NCI-H187 (cell line): ENCODE measurements at places on chromosomes 13 and 19.

DNA sequence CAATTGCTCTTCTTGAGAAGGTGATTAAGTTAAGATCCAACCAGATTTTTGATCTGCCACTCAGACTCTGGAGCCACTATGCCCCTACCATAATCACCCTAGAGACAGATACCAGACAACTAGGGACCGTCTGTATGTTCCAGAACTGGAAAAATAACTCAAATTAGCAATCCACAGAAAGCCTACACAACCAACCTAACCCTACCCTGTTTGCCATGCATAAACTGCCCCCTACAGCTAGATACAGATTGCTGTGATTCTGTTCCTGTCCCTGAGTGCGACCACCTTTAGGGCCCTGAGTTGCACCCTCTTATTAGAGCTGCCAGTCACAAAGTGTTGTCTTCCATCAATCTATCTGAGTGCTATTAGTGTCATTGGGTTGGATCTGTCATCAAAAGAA lies 929.8 kb upstream of the SLITRK1 start:
- DNase-seq, result no peak

- no peak for DNase-seq
These were observed 9.1 kb downstream of the ZNF100 start for GRCh38 chr19:21758296-21758695.

DNA sequence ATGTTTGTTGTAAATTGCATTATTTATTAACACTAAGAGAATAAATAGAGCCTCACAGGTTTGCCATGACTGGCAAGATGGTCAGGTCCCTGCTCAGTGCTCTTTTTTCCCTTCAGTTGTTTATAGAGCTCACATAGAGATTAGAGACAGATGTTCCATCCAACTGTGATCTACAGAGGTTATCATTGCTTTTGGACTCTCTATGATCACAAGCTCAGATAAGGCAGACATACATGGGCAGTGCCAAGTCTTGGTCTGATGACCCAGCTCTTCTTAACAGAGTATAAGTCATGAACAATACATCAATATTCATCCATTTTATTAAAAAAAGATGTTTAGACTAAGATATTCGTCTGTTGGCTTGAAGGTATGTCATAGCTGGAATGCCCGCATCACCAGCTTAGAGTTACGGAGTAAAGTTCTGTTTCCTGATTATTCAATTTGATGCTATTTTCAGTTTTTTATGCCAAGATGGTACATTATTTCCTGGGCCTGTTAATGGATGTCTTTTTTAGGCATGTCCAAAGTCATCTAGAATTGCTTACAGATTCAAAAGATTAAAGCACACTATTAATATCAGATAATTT lies 729.8 kb upstream of the SLC10A2 start:
- DNase-seq, result no peak

GRCh38 chr13:61727767-61728166 lies 312.1 kb upstream of the PCDH20 start:
- no peak for DNase-seq

DNA sequence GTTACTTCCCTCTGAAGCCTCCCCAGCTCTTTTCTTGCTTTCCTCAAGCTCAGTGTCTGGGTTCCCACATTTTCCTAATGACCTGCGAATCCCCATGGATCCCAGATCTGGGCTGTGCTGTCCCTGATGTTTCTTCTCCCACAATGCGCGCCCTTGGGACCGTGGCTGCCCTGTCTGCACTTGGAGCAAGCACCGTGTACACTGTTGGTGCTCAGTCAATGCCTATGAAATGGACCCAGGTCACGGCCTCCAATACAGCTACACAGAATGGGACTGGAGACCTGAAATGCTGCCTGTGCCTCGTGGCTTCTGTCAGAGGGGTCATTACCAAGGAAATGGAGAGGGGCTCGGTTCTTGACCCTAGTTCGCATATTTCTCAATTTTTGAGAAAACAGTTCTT lies 160.1 kb upstream of the SOX1 start:
- no peak for DNase-seq

GRCh38 chr13:28679628-28680027 lies 20.7 kb downstream of the POMP start:
- DNase-seq, result no peak

DNA sequence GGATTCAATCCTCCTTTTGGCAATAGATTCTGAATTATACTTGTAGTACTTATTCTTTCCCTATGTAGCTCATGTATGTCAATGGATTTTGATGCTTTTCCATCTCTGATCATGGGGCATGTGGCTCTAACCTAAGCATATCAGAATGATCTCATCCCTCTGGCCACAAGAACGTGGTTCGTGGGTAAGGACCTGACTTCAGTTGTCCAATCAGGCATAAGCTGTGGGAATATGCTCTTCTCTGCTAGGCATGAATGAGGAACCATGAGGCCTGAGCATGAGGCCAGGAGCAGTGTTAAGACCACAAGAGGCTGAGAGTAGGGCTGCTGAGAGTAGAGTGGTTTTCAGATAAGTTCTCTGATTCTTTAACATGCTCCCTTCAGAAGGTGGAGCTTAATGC lies 292.4 kb upstream of the TSHZ3 start:
- no peak for DNase-seq

DNA sequence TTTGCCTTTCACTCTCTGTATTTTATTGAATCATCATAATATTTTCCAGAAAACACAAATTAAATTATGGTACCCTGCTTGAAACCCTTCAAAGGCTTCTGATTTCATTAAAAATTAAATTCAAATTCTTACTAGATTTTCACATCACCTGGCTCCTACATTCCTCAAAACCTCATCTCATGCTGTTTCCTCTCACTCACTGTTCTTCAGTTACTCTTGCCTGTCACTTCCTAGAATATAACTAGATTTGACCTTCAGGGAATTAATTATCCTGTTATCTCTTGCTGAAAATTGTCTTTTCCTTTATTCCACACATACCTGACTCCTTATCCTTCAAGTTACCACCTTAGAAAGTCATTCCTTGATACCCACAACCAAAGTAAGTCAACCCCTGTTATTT lies 2294.7 kb downstream of the PCDH9 start:
- DNase-seq, result no peak

- DNase-seq, result no peak
These were observed 1.7 kb upstream of the PNKP start for GRCh38 chr19:49869009-49869483.

DNA sequence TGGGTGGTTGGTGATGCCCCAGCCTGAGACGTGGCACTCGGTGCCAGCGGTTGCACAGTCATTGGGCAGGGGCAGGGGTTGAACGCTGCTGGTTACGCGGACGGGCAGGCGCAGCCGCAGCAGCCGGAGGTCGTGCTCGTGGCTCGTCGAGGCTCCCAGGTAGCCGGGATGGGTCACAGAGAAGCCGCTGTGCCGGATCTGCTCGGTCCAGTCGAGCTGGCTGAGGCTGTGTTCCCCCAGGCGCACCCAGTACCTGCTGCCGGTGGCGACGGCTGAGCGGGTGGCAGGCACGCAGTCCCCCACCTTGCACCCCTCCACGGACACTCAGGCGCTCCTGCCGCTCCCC lies 2.9 kb downstream of the KLK12 start:
- no peak for DNase-seq

DNA sequence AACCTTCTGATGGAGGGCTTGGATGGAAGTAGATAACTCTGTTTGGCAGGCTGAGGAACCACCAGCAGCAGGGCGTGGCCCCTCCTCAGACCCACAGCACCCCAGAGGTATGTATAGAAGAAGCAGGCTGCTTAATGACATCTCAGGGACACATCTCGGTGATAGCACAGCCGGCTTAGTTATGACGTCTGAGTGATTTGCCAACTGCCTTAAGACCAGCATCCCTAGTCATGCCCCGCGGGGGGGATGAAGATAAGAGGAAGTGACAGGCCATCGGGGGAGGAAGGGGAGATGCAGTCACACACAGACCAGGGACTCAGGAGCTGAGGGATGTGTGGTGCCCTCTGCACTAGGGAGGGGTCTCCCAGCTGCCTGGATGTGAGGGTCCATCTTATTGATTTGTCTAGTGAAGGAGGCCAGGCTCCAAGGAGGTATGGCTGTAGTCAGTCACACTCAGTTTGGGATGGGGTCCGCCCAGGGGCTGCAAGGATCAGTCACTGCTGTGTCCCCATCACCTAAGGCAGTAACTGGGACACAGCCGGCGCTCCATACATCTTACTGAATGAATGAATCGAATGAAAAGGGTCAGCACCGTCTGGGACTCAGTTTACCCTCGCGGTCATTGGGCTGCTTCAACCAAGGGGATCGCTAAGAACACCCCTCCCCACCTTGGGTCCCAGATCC lies 19.2 kb upstream of the ERCC1 start:
- no peak for DNase-seq

GRCh38 chr13:24035411-24035810 lies 125.1 kb upstream of the SPATA13 start:
- no peak for DNase-seq

- no peak for DNase-seq
These were observed 5.5 kb downstream of the BRSK1 start for GRCh38 chr19:55289117-55289796.

- no peak for DNase-seq
These were observed 12.2 kb upstream of the CACNG6 start for GRCh38 chr19:53978975-53979801.

DNA sequence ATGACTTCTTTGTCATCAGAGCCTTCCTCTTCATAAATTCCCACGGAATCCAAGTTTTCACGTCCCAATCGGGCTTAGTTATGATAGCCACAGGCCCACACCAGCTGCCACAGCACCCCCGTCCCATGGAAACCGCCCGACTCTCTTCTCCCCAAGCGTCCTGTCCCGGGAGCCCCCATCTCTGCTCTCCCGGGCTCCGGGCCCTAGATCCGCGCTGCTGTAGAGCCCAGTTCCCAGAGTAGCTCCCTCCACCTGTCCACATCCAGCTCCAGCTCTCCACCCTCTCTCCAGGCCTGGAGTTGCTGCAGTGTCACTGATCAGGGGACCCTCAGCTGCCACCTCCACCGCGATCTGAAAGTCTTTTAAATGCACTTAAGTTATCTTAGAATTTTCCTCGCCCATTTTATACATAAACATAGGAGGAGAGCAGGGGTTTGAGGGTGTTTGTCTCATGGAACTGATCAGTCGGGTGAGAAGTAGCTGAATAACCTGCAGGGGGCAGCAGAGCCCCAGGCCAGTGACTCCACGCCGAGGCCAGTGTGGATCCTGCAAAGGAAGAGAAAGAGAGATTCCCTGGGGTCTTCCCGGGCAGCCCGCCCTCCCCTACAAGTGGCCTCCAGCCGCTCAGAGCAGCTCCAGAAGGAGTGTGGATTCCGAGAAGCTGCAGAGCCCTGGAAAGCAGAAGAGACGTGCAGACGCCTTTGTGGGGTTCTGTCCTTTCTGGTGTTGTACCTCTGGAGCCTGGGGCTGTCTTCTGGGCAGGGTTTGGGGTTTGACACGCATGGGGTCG lies 1.1 kb upstream of the ZNF763 start:
- DNase-seq, result no peak

DNA sequence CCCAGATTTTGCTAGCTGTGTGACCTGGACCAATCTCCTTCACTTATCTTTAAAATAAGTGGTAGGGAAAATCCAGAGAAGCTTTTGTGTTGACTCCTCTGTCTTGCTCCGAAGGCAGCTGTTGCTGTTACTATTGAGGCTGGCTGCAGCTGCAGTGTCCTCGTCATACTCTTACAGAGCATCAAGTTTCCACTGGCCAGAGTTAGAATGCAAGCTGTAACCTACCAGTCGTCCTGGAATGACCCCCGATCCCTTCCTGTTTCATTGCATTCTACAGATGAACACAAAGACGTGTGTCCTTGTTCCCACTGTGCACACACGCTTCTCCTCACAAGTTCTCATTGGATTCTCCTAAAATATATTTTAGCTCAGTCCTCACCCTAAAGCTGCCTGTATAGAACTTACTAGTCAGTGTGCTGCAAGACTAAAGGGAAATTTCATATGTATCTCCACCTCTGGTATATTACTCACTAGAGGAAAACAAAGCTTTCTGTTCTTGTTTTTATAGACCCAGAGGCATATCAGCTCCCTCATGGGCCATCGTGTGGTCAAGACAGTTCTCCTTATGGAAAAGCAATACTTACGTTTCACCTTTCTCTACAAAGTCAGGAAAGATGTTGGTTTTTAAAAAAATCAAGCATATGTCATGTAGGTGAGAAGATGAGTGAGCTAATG lies 589.8 kb downstream of the LMO7 start:
- DNase-seq, result no peak

DNA sequence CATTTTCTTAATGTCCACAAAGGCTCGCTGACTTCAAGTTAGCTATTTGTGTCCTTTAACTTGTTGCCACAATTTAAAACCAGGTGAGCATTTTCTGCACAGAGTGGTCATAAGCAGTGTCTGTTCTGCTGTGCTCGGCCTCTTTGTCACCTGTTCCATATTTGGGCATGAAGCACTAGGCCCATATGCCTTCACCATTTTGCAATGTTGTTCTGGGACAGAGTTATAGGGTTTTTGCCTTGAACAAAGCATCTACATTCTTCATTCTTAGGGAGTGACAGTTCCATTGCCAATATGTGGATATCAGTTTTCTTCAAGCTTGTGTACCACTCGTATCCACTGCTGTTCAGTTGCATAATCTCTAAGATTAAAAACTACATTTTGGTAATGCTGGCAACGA lies 56.1 kb downstream of the LRCH1 start:
- no peak for DNase-seq

DNA sequence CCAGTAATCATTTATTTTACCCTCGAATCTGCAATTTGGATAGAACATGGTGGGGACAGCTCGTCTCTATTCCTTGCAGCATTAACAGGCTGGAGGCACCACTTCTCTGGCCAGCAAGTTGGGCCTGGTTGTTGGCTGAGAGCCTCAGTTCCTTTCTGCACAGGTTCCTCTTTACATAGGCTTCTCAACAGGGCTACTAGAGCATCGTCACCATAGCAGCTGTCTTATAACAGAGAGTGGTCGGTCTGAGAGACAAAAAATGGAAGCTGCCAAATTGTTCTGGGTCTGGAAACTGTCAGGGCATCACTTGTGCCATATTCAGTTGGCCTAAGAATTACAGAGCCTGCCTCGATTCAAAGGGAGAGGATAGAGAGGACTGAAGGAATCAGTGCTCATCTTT lies 86.7 kb downstream of the DNAJC15 start:
- DNase-seq, result no peak

GRCh38 chr13:85461621-85462020 lies 337.6 kb downstream of the SLITRK6 start:
- DNase-seq, result no peak

- DNase-seq, result no peak
These were observed 38.6 kb downstream of the LIG4 start for GRCh38 chr13:108176685-108177274.

GRCh38 chr19:57688011-57688763 lies 6.4 kb downstream of the ZNF551 start:
- no peak for DNase-seq

GRCh38 chr19:48415395-48415794 lies 21.9 kb downstream of the GRIN2D start:
- DNase-seq, result peak; percentile 42
